ENCODE measurements at places on chromosomes 16 and 17.
A peak's percentile ranks its signal among the peaks of the same experiment; 100 is the strongest.

- H3K4me3 ChIP-seq, result no peak overlapping the region
- peaks cover 16% of the 10 kb centered on the region for H3K36me3 ChIP-seq
- DNase-seq, result no peak
- no peaks in the 10 kb centered on the region for H3K27me3 ChIP-seq
These were observed 36.4 kb downstream of the HEATR3 start for GRCh38 chr16:50102051-50102746.

DNA sequence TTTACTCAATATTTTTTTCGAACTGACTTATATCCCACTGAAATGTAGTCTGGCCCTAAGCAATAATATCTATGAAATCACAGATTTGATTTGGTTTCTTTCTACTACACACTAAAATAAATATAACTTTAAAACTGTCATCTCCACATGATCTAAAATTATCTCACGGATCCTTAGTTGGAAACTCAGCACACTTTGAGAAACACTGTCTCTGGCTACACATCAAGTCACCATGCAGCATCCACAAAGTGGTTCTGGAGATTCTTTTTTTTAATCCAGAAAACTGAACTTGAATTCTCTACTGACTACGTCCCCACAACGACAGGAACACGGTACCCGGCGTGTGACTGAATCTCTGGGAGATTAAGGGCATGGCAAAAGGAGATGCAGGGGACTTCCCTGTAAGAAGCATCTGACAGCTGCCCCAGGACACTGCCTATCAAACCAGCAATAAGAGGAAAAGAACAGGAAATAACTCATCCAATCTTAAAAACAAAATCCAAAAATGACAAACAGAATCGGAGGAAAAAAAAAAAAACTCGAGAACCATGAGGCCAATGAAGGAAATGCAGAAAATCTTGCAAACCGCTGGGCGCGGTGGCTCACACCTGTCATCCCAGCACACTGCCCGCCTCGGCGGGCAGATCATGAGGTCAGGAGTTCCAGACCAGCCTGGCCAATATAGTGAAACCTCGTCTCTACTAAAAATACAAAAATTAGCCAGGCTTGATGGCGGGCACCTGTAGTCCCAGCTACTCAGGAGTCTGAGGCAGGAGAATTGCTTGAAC lies 141.0 kb upstream of the RCVRN start:
- peaks cover 11% of the 10 kb centered on the region for H3K4me1 ChIP-seq
- no peaks in the 10 kb centered on the region for H3K36me3 ChIP-seq
- peak overlapping the region; percentile 48 for H3K4me3 ChIP-seq
- no peak overlapping the region for H3K27ac ChIP-seq
- no peak for DNase-seq
- H3K27me3 ChIP-seq, result peaks cover 7% of the 10 kb centered on the region

GRCh38 chr17:56144223-56144622 lies 9.1 kb upstream of the ANKFN1 start:
- DNase-seq, result no peak
- H3K27me3 ChIP-seq, result no peaks in the 10 kb centered on the region
- no peak overlapping the region for H3K27ac ChIP-seq
- no peak overlapping the region for H3K4me3 ChIP-seq
- H3K4me1 ChIP-seq, result no peaks in the 10 kb centered on the region
- no peaks in the 10 kb centered on the region for H3K36me3 ChIP-seq

DNA sequence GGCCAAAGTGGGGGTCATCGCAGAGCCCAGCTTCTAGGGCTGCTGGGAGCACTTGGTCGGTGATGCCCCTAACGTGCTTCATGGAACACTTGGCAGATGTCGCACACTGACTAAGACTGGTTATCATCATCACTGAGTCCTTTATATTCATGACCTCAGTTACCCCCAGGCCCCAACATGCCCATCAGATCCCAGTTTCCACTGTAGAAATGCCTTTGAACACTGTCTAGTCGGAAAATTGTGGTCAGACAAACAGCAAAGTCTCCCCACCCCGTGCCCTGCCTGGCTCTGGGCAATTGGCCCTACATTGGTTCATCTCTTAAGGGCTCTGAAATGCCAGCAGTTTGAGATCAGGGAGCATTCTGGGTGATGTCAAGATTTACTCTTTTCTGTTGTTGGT lies 51.3 kb downstream of the NKD1 start:
- peaks cover 2% of the 10 kb centered on the region for H3K27me3 ChIP-seq
- H3K4me1 ChIP-seq, result no peaks in the 10 kb centered on the region
- H3K27ac ChIP-seq, result no peak overlapping the region
- peaks cover 2% of the 10 kb centered on the region for H3K36me3 ChIP-seq
- no peak for DNase-seq

- no peak for DNase-seq
- H3K4me3 ChIP-seq, result no peak overlapping the region
- no peak overlapping the region for H3K27ac ChIP-seq
These were observed 17.5 kb downstream of the PIPOX start for GRCh38 chr17:29060475-29060874.

GRCh38 chr16:2857451-2858244 lies at the start of gene PRSS22:
Gene PRSS22, minus strand, starts transcription at chr16:2858170. Its CDS starts 66 bp downstream, at chr16:2858104.
- H3K36me3 ChIP-seq, result peaks cover 5% of the 10 kb centered on the region
- peaks cover 8% of the 10 kb centered on the region for H3K4me1 ChIP-seq
- H3K27ac ChIP-seq, result no peak within 1 kb of the TSS
- peaks cover 27% of the 10 kb centered on the region for H3K27me3 ChIP-seq
- DNase-seq, result no peak
- peak within 1 kb of the TSS; percentile 31 for H3K4me3 ChIP-seq

DNA sequence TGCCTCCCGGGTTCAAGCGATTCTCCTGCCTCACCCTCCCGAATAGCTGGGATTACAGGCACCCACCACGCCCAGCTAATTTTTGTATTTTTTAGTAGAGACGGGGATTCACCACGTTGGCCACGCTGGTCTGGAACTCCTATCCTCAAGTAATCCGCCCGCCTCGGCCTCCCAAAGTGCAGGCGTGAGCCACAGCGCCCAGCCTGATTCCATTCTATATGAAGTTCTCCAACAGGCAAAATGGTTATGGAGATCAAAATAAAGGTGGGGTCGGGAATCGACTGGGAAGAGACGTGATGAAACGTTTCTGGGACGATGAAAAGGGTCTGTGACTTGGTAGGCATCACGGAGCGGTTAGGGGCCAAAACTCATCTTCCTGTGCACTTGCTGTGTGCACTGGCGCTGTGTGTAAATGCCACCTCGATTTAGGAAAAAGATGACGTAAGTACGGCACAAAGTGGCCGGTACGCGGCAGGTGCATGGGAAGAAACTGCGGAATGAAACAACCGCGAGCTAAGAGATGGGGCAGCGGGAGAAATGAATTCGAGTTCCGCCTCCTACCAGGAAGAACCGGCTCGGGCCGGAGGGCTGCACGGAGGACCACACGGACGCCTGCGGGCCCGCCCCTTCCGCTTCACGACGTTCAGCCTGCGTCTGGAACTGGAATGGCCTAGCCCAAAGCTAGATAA lies 1.6 kb downstream of the TP53 start:
- H3K27me3 ChIP-seq, result no peaks in the 10 kb centered on the region
- H3K4me3 ChIP-seq, result peak overlapping the region; percentile 97
- peaks cover 2% of the 10 kb centered on the region for H3K36me3 ChIP-seq
- peaks cover 34% of the 10 kb centered on the region for H3K4me1 ChIP-seq

DNA sequence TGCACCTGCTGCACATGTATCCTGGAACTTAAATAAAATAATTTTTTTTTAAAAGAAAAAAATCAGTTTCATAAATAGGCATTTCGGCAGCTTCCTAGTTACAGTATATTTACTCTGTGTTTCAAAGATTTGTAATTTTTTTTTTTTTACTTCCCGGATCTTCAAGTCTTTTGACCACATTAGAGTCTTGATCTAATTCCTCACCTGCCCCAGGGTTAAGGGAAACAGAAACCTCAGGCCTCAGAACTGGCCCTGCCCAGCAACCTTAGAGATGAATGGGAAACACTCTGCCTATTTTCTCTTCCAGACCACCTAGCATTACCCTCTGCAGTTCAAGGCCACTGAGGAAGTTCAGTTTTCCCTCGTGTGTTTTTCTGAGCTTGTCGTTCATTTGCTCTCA lies 304.0 kb downstream of the MAF start:
- DNase-seq, result no peak
- no peak overlapping the region for H3K27ac ChIP-seq
- no peaks in the 10 kb centered on the region for H3K36me3 ChIP-seq
- peaks cover 9% of the 10 kb centered on the region for H3K27me3 ChIP-seq
- H3K4me1 ChIP-seq, result no peaks in the 10 kb centered on the region
- no peak overlapping the region for H3K4me3 ChIP-seq

DNA sequence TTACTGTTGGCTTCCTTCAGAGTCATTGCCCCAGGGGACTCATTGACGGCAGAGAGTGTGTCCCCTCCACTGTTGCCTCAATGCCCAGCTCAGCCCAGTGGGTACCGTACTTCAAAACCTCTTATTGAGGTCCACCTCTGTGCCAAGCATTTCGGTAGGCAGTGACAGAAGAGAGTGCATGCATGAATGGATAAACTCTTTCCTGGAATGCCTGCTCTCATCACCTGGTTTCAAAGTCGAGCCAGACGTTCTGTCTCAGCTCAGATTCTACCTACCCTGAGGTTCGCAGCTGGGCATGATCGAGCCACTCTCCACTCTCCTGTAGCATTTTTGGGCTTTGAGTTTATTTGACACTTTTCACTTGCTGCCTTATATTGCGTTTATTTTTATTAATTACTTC lies 647.0 kb downstream of the MAF start:
- peaks cover 5% of the 10 kb centered on the region for H3K36me3 ChIP-seq
- no peak overlapping the region for H3K4me3 ChIP-seq
- no peak for DNase-seq

- DNase-seq, result no peak
- H3K4me1 ChIP-seq, result peaks cover 16% of the 10 kb centered on the region
- H3K36me3 ChIP-seq, result peaks cover 4% of the 10 kb centered on the region
- no peak overlapping the region for H3K27ac ChIP-seq
These were observed 10.3 kb upstream of the HAPSTR1 start for GRCh38 chr16:9081158-9081557.

- peaks cover 4% of the 10 kb centered on the region for H3K36me3 ChIP-seq
- H3K27ac ChIP-seq, result no peak overlapping the region
- no peaks in the 10 kb centered on the region for H3K4me1 ChIP-seq
- peaks cover 8% of the 10 kb centered on the region for H3K27me3 ChIP-seq
- DNase-seq, result no peak
These were observed 18.2 kb upstream of the CMTM4 start for GRCh38 chr16:66714654-66715307.

DNA sequence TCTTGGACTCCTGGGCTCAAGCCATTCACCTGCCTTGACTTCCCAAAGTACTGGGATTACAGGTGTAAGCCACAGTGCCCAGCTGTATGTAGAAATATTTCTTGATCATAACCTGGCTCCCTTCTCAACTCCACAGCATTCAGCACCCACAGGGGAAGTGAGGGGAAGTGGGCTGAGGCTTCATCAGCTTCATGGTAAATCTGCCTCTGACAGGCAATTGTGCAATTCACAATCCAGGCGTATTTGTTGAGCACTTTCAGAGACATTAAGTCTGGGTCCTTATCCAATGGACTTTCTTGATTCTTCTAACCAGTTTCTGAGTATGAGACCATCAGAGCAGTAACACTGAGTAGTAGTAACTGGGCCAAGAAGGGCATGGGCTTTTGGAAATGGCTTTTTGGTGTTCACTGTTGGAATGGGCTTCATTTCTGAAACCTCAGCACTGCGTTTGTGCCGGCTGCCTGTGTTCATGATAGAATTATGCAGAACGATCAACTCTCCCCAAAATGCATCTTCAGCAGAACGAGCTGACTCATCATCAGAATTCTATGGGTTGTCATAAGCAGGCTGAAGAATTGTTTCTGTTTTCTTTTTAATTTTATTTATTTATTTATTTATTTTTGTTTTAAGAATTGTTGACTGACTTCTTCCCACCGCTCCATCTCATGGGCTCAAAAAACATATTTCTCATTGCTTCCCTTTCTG lies 28.9 kb downstream of the FAM20A start:
- H3K27ac ChIP-seq, result no peak overlapping the region
- H3K27me3 ChIP-seq, result peaks cover 5% of the 10 kb centered on the region
- no peaks in the 10 kb centered on the region for H3K36me3 ChIP-seq
- no peak for DNase-seq
- H3K4me3 ChIP-seq, result no peak overlapping the region
- no peaks in the 10 kb centered on the region for H3K4me1 ChIP-seq

DNA sequence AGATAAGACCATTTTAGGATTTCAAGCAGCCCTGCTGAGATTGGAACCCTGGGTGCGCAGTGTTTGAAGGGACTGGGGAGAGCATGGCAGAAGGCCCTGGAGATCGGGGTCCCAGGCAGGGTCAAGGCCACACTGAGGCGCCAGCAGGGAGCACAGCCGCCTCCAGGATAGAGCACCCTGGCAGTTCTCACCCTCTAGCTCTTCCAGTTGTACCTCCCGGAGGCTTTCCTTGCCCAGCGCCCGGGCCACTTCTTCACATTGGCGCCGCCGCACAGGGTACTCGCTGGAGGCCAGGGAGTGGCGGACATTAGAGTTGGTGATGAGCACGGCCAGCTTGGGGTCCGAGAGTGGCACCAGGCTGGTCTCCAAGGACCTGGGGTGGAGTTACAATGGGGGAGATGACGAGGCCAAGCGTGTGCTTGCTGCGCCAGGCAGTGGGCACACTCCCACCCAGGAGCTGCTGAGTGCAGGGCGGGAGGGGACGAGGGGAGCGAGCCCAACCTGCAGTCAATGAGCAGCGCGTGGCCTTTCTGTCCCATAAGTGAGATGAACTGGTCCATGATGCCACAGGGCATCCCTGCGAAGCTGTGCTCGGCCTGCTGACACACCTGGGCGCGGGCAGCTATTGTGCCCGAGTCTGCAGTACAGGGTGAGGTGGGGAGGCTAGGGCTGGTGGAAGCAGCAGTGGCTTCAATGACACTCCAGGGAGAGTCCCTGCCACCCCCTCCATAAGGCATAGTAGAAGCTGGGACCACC lies 2.3 kb downstream of the GALK1 start:
- H3K27me3 ChIP-seq, result no peaks in the 10 kb centered on the region
- peaks cover 6% of the 10 kb centered on the region for H3K4me1 ChIP-seq
- no peak overlapping the region for H3K27ac ChIP-seq
- peak overlapping the region; percentile 52 for H3K4me3 ChIP-seq
- peaks cover 1% of the 10 kb centered on the region for H3K36me3 ChIP-seq
- DNase-seq, result no peak

DNA sequence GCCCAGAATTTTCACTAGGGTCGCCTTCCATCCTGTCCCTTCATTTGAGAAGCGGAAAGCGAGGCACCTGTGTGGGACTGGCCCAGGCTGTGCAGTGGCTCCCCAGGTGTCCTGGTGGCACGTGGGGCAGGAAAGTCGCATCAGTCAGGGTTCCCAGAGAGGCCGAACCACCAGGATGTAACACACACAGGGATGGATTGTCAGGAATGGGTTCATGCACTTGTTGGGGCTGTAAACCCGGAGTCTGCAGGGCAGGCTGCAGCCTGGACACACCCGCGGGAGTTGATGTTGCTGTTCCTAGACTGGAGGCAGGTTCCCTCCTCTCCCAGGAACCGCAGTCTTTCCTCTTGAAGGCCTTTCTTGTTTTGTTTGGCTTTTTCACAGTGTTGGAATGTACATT lies 30.7 kb upstream of the RPTOR start:
- DNase-seq, result no peak
- H3K4me1 ChIP-seq, result no peaks in the 10 kb centered on the region
- peaks cover 10% of the 10 kb centered on the region for H3K27me3 ChIP-seq
- no peaks in the 10 kb centered on the region for H3K36me3 ChIP-seq
- no peak overlapping the region for H3K27ac ChIP-seq
- no peak overlapping the region for H3K4me3 ChIP-seq

GRCh38 chr16:50789757-50790156 lies 47.9 kb downstream of the CYLD start:
- H3K27ac ChIP-seq, result peak overlapping the region; percentile 2
- no peak overlapping the region for H3K4me3 ChIP-seq
- no peaks in the 10 kb centered on the region for H3K27me3 ChIP-seq

- H3K36me3 ChIP-seq, result peaks cover 13% of the 10 kb centered on the region
- no peak overlapping the region for H3K4me3 ChIP-seq
- no peak overlapping the region for H3K27ac ChIP-seq
- no peaks in the 10 kb centered on the region for H3K27me3 ChIP-seq
- no peak for DNase-seq
- no peaks in the 10 kb centered on the region for H3K4me1 ChIP-seq
These were observed 20.9 kb downstream of the TMEM11 start for GRCh38 chr17:21193031-21193430.
